ENCODE measurements at places on chromosomes 12 and 14.

- DNase-seq, result no peak
These were observed 26.3 kb downstream of the ITGA7 start for GRCh38 chr12:55681142-55682077.

- no peak for DNase-seq
These were observed 28.8 kb downstream of the TIMELESS start for GRCh38 chr12:56420411-56420810.

GRCh38 chr12:92403210-92404175 lies 257.8 kb upstream of the BTG1 start:
- DNase-seq, result no peak

DNA sequence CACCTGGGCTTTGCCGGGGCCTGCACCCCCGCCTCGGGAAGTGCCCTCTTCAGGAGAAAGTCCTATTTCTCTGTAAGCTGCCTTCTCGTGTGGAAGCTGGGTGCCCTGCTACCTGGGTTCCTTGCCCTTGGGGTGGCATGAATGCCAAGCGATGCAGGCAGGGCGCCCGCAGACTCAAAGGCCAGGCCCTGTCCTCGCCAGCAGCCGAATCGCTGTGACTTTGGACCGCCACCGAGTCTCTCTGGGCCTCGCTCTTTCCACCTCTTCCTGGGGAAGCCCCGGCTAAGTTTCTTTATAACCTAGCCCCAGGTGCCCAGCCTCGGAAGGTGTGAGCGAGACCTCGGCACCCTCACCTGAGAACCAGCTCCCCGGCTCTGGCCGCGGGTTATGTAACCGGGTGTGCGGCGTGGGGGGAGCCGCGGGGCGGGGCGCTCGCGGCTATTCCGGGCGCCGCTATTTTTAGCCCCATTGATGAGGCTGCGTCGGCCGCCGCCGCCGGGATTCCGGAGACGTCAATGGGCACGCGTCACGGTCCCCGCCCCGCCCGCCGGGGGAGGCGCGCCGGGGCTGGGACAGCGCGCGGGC lies 14.6 kb upstream of the NR4A1 start:
- peak; percentile 84 for DNase-seq

All from activated CD8-positive, alpha-beta memory T cell treated with anti-CD3 and anti-CD28 coated beads for 1 hour (primary cell).